CD4-positive, alpha-beta T cell treated with Interleukin-2 at 100 ng/mL for 4 hours (primary cell): ENCODE measurements at places on chromosomes 1 and 21.

DNA sequence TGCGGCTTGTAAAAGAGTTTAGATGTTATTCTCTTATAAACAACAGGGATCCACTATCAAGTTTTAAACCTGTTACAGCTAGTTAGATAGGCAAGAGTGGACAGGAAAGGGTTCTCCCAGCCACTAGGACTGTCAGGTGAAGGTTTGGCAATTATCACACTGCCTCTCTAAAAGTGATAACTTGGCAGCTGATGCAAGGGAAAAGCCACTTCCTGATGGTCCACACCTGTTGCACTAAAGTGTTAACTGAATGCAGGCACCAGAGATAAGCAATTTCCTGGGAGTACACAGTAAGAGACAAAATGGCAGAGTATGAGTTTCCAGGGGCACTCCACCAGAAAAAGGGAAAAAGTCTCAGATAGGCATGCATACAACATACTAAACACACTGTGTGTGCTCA is 99.4 kb downstream of the VAV3 start:
- DNase-seq: no peak

- peak; percentile 22 for DNase-seq
Measured at GRCh38 chr1:154772606-154773506, 97.2 kb downstream of the KCNN3 start.

DNA sequence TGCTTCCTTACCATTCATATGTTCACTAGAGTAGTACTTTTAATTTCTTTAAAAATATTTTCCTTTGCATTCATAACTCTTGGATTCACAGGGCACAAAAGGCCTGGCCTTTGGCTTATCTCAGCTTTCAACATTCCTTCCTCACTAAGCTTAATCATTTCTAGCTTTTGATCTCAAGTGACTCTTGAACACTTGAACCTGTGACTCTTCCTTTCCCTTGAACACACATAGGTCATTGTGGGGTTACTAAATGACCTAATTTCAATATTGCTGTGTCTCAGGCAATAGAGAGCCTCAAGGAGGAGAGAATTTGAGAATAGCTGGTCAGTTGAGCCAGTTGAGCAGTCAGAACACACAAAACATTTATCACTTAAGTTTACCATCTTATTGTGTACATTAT is 49.9 kb downstream of the COL11A1 start:
- no peak for DNase-seq

GRCh38 chr1:205505791-205506190 is 1.3 kb downstream of the CDK18 start:
- no peak for DNase-seq

DNA sequence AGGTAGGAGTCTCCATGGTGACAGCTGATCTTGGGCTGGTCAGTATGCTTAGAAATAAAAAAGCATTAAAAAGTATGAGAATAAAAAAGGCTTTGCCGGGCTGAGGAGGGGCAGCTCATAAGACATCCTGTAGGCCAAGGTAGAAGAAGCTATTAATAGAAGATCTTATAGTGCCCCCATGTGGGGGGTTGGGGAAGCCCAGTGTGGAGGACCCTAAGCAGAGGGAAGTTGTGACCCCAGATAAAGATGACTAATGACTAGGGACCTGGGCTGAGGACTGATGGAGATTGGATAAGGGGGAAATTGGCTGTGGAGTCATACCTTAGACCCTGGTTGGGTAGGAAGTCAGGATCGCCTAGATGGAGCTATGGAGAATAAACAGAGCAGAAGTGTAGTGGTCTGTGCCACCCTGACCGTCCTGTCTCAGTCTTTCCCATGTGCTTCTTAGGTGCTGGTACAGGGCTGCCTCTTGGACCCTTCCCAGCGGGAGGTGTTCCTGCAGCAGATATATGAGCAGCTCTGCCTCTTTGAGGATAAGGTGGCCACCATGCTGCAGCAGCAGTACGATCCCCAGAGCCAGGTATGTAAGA is 25.0 kb downstream of the SZT2 start:
- peak; percentile 71 for DNase-seq
